ENCODE measurements at places on chromosomes 1 and 21.

- no peak for DNase-seq
These were observed 104.3 kb upstream of the CDC42BPA start for GRCh38 chr1:227422581-227422980.

DNA sequence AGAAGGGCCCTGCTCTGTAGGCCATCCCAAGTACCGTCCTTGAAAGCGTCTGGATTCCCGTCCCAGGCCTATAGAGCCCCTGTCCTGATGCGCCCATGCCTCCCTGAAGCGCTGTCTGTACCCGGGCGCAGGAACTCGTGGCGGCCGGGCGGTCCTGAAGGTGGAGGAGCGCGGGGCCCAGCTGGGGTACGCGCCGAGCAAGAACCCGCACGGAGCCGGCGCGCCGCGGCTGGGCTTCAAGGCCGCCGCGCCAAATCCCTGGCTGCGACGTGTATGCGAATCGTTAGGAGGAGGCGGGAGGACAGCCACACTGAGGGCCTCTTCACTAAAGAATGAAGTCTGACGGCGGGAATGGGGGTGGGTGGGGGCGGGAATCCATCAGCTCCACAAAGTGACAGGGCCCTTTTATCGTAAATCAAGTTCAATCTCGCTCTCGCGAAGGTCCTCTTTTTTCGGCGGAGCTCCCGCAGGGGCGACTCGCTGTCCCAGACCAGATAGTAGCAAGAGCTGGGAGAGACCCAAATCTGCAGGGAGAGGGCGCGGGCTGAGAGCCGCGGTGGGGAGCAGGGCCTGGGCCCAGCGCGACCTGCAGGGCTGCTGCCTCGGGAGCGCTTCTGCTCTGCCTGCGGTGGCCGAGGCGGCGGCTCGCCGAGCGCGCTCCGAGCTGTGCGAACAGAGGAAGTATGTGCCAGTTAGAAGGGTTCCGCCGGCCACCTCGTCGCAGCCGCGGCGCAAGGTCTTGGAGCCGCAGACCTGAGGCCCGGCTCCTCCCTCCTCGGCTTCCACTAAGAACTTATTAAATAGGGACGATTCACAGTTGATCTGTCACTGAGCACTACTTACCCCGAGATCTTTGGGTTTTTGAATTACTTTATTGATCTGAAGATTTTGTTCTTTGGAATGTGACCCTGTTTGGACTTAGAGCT lies 10.4 kb downstream of the BARHL2 start:
- DNase-seq, result no peak

DNA sequence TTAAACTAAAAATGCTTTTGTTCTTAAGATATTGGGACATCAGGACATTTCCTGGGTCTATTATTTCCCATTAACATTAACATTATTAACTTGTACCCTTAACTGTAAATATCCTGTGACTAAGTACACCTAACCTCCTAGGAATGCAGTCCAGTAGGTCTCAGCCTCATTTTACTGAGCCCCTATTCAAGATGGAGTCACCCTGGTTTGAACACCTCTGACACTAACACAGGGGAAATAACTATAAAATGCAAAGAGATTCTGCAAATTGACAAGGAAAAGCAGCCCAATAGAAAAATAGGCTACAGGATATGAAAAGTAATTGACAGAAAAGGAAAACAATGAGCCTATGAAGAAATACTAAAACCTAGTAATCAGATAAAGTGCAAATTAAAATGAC lies 11.6 kb upstream of the NCMAP start:
- DNase-seq, result no peak

GRCh38 chr21:23111070-23111600 lies 2112.9 kb downstream of the NCAM2 start:
- no peak for DNase-seq

DNA sequence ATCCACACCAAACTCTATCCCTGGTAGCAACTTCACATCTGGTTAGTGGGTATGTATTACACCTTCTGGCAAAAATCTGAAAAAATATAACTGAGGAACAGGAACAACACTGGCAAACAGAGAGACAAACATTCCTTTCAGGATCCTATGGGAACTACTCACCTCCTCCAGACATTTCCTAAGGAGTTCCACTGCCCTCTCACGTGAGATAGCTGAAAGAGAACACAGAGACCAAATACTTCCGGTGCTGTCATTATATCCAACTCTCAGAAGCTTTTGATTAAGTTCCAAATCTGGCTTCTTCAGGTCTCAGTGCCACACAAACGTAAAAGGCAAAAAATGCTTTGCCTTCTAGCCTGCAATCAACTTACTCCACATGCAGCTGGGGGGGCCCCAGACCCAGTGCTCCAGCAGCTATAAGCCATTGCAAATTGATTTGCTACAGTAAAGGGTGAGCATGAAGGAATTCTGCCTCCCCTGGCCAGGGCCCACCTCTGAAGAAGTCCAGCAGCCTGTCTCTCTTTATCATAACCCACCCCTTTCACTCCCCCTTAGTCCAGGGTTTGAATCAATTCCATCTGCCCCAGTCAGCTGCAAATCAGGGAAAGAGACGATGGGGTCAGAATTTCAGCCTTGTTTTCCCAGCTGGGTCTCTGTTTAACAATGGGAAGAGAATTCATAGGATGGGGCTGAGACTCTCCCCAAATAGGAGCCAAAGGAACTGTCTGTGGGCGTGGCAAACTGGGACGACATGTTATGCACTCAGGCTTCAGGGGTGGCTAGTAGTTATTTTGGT lies 32.2 kb downstream of the TFAP2E start:
- no peak for DNase-seq

- no peak for DNase-seq
These were observed 275.5 kb downstream of the TPR start for GRCh38 chr1:186099336-186100104.

DNA sequence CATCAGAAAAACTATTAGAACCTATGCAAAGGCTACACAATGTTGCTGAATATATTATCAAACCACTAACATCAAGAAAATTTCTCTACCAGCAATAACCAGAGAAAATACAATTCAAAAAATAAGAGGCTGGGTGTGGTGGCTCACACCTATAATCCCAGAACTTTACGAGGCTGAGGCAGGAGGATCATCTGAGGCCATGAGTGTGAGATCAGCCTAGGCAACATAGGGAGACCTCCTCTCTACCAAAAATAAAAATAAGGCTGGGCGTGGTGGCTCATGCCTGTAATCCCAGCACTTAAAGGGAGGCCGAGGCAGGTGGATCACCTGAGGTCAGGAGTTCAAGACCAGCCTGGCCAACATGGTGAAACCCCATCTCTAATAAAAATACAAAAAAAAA lies 16.9 kb upstream of the PUM1 start:
- DNase-seq, result no peak

GRCh38 chr21:28337315-28337714 lies 655.4 kb downstream of the LTN1 start:
- no peak for DNase-seq

DNA sequence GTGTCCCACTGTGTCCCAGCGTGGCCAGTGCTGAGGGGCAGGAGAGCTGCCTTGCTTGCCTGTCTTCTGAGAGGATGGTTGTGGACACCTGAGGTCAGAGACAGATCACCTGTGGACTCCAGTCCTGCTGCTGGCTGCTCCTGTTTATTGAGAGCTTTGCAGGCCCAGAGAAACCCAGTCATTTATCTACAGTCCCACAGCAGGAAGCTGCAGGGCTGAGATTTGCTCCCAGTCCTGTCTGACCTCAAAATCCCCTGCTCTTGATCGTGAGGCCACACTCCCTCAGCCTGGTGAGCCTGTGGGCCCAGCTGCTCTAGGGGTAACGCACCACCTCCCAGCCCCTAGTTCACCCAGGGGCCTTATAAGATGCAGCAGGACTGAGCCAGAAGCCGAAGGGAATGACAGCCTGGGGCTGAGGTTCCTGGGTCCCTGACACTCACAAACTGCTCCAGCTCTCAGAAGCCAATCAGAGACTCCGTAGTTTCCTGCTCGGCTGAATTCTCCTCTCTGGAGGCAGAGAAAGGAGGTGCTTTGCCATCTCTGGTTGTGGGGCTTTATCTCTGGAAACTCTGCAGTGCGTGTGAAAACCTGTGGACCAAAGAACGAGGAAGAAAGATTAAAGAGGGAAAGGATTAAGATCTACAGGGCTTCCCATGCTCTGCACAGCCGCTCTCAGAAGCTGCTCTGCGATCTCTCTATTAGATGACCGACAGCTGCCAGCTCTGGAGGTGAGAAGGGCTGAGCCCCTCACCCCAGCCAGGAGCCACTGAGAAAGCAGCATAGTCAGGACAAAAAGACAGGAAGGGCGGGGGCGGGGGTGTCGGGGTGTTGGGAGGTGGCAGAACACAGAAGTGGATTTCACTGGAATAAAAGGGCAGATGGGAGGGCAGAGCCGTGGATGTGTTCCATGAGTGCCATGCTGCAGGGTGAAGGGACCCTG lies 39.1 kb downstream of the UBIAD1 start:
- DNase-seq, result no peak

GRCh38 chr1:32470991-32471694 lies 6.3 kb downstream of the ZBTB8B start:
- no peak for DNase-seq

- no peak for DNase-seq
These were observed 79.6 kb upstream of the SLFNL1 start for GRCh38 chr1:41101076-41101475.

DNA sequence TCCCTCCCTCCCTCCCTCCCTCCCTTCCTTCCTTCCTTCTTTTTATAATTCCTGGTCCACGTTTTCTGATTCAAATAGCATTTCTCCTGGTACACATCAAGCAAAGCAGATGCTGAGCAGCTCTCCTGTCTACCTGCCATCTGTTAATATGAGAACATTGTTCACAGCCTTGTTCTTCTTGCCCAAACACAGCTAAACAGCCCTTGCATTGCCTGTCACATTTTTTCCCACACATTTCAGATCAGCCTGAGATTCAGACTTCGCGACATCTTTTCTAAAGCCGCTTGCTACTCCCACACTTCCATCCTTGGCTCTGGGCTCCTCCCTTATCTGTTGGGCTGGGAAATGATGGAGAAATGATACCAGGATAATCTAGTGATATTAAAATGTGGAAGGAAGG lies 200.5 kb downstream of the PCP4 start:
- DNase-seq, result no peak

DNA sequence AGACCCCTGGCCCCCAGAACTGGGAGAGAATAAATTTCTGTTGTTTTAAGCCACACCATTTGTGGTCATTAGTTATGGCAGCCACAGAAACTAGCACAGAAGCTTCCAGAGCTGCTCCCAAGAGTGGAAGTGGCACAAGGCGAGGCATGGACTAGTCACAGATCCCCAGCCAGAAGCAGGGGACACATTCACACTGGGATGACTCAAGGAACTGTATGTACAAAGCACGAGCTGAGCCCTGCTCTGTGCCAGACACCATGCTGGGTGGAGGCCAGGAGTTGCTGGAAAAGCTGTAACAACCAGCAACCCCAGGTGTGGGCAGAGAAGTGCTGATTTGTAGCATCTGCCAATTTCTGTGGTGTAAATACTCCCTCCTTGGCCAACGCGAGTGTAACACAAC lies 55.6 kb downstream of the TCP10L start:
- no peak for DNase-seq

- no peak for DNase-seq
These were observed 69.7 kb upstream of the WNT4 start for GRCh38 chr1:22212400-22213233.

DNA sequence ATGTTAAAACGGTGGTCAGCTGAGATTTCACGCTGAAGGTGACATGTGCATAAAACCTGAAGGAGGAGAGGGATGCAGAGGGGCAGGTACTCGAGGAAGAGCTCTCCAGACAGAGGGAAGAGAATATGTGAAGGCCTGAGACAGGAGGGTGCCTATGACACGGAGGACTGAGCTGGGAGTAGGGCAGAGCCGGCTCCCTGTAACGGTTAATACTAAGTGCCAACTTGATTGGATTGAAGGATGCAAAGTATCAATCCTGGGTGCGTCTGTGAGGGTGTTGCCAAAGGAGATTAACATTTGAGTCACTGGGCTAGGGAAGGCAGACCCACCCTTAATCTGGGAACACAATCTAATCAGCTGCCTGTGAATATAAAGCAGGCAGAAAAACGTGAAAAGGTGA lies 136.2 kb upstream of the SYT6 start:
- no peak for DNase-seq

GRCh38 chr1:209057083-209057482 lies 526.4 kb upstream of the CAMK1G start:
- DNase-seq, result no peak

- no peak for DNase-seq
These were observed 202.9 kb downstream of the MATN1 start for GRCh38 chr1:30520476-30520875.

DNA sequence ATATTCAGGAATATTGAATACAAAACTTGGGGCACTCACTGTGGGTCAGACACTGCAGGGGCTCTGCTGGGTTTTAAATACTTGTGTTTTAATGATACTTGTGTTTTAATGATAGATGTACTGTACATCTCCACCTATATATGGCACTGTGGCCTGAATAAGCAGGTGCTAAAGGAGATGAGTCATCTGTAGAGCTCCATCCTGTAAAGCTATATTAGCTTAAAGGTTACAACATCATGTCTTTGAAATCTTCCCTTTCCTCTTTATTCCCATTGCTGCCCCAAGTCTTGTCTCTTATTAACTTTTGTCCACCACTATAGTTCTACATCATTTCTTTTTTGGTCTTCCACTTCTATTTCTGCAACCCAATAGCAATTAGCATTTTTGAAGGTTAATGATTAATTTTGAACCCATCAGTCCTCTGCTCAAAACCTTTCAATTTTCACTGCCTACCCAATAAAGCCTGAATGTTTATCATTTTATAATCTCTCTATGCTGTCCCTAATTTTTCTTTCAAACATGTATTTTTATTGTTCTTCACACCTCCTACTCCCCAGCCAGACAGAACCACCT lies 113.3 kb upstream of the PTGFR start:
- no peak for DNase-seq

Measured in ureter (tissue), 1 donor.